CD4-positive, CD25-positive, alpha-beta regulatory T cell (primary cell): ENCODE measurements at places on chromosomes 11 and 22.

- peak overlapping the region; percentile 70 for H3K27ac ChIP-seq
- peaks cover 96% of the 10 kb centered on the region for H3K4me1 ChIP-seq
- no peak for DNase-seq
- peak overlapping the region; percentile 39 for H3K4me3 ChIP-seq
These were observed 5.9 kb downstream of the SF1 start for GRCh38 chr11:64772303-64773018.

DNA sequence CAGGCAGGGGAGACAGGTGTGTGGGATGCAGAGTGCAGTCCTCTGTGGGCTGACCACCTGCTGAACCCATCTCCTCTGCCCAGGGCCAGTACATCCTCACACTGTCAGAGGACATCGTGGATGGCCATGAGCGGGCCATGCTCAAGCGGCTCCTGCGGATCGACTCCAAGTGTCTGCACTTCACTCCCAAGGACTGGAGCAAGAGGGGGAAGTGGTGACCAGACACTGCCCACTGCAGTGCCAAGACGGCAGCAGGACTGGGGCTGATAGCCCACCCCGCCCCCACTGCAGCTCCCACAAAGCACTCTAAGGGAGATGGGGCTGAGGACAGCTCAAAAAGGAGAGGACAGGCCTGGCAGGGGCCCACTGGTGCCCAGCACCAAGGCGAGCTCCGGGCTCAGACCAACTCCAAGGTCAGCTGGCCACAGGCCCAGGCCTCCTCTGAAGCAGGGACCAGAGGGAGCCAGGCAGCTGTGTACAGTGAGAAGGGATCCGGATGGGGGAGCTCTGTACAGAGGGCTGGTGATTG lies 1.6 kb downstream of the RNASEH2C start:
- H3K27me3 ChIP-seq: no peaks in the 10 kb centered on the region
- H3K27ac ChIP-seq: no peak overlapping the region
- peaks cover 48% of the 10 kb centered on the region for H3K36me3 ChIP-seq
- DNase-seq: no peak

DNA sequence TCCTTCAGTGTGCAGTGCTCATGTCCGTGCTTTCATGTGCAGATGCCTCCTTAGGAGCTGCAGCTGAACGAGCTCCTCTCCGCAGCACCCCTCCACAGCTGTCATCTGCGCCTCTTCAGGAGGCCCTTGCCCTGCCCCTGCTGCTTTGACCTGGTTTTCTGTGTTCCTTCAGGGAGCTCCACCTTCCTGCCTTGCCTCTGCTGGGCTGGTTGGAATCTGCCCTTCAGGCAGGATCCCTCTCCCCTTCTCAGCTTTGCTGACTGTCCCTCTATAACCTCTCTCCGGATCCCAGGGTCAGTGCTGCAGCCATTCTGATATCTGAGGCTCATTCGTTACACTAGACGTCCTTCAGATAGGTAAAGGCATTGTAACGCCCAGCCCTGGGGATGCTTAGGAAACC lies 67.9 kb downstream of the SCN3B start:
- no peaks in the 10 kb centered on the region for H3K27me3 ChIP-seq
- H3K36me3 ChIP-seq: no peaks in the 10 kb centered on the region
- DNase-seq: no peak
- H3K4me3 ChIP-seq: no peak overlapping the region

- no peak overlapping the region for H3K4me3 ChIP-seq
- H3K4me1 ChIP-seq: peaks cover 6% of the 10 kb centered on the region
- no peaks in the 10 kb centered on the region for H3K36me3 ChIP-seq
- DNase-seq: no peak
- H3K27me3 ChIP-seq: no peaks in the 10 kb centered on the region
These were observed 121.7 kb upstream of the CRYBB3 start for GRCh38 chr22:25077964-25078363.

- peak overlapping the region; percentile 97 for H3K27ac ChIP-seq
- DNase-seq: peak; percentile 54
- H3K4me1 ChIP-seq: peaks cover 99% of the 10 kb centered on the region
- peaks cover 95% of the 10 kb centered on the region for H3K36me3 ChIP-seq
- peak overlapping the region; percentile 76 for H3K4me3 ChIP-seq
- H3K27me3 ChIP-seq: no peaks in the 10 kb centered on the region
These were observed 104.7 kb downstream of the ETS1 start for GRCh38 chr11:128482512-128483191.

GRCh38 chr11:109785198-109785597 lies 308.0 kb upstream of the ZC3H12C start:
- H3K27me3 ChIP-seq: no peaks in the 10 kb centered on the region
- DNase-seq: no peak
- no peaks in the 10 kb centered on the region for H3K4me1 ChIP-seq
- H3K4me3 ChIP-seq: no peak overlapping the region
